D341Med (cell line): ENCODE measurements at places on chromosomes 2 and 18.

- peak; percentile 85 for DNase-seq
These were observed 81.1 kb downstream of the RTP5 start for GRCh38 chr2:241950413-241951315.

DNA sequence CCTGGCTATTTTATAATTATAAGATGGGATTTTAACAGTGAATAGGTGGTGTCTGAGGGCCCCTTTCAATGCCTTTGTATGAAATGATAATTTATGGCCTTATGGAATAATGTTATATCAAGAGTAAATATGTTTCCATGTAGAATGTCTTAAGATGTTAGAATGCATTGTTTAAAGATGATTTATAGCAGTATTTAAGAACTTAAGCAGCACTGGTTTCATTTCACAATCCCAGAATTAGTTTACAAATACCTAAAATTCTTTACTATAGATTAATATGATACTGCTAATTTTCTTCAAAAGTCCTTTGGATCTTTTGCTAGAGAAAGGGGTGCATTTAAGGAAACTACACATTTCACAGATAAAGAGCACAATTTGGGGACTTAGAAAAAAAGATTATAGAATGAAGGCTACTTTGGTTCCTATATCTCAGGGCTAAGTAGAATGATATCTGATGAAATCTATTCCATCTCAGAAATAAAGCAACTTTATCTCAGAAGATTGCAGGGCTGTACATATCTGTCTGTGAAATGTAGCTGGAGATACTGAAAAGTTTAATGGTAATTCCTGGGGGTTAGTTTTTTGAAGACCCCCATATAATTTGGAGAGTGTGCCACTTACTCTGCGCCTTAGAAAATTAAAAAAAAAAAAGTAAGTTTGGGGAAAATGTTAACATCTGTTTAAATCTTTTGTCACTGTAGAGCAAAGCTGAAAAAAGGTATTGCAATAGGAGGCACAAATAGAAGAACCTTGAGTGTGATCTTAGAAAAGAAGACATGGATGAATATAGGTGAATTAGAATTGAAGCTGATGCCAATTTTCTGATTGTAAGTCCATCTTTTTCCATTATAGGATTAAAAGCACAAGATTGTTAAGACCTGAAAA is 123.4 kb downstream of the GULP1 start:
- no peak for DNase-seq

GRCh38 chr18:24054130-24054529 is 39.6 kb downstream of the TTC39C start:
- DNase-seq: no peak

DNA sequence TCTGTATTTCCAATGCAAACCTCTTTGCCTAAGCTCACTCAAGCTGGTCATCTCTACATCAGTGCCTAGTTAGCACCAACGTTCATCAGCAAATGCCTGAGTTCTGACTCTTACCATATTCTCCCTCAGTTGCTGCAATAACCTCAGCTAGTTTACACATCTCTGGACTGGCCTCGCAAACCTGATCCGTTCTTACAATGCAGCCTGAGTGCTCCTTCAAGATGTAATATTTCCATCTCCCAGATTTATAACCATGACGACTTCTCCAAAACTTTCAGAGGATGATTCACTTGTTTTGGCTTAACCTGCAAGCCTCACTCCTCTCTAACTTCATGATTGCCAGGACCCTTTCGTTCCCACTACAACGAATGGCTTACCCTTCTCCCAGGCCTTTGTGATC is 69.7 kb downstream of the DIPK1C start:
- no peak for DNase-seq

GRCh38 chr2:206452750-206453149 is 9.4 kb downstream of the ADAM23 start:
- no peak for DNase-seq

DNA sequence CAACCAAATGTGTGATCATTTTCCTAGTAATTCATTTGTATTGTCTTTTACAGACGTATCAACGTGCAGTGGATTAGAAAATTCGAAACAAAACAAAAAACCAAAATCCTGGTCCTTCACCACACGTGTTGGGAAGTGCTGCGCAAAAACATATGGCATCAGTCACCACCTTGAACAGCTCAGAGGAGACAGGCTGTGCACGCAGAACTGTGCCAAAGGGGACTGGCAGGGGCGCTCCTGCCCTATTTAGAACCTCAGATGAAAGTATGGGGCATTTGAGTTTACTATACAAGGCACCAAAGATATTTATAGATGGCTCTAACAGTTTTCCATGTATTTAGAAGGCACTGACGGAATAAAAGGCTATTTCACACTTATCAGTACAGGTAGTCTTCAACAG is 42.3 kb downstream of the NOL10 start:
- DNase-seq: no peak

GRCh38 chr2:144642131-144642530 is 122.2 kb upstream of the ZEB2 start:
- no peak for DNase-seq

DNA sequence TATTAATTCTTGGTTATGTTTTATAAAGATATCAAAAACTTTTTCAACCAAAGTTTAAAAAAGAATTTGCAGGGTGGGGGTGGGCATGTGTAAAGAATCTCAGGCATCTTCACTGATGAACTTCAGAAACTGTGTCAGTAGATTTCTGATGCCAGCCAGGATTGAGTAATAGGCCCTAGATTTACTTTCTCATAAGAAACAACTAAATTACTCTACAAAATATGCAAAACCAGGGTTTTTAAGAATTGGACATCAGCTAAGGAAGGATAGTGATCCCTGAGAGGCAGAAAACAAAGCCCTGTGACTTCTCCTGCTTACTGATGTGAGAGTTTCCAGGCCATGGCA is 11.9 kb upstream of the IL1R1 start:
- no peak for DNase-seq

DNA sequence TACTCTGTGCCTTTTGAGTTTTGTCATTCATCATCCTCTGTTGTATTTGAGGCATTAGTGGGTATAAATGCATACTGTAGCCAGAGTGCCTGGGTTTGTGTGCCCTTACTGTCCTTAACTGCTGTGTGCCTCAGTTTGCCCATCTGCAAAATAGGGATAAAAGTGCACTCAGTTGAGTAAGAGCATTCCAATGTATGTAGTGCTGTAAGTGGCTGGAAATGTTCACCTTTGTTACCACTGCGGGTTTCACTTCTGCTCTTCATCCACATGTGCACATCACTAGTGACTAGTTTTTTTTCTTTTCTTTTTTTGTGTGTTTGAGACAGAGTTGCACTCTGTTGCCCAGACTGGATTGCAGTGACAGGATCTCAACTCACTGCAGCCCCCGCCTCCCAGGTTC is 39.9 kb downstream of the PLEKHB2 start:
- no peak for DNase-seq

- DNase-seq: no peak
These were observed 9.7 kb upstream of the NT5DC4 start for GRCh38 chr2:112710956-112711750.

DNA sequence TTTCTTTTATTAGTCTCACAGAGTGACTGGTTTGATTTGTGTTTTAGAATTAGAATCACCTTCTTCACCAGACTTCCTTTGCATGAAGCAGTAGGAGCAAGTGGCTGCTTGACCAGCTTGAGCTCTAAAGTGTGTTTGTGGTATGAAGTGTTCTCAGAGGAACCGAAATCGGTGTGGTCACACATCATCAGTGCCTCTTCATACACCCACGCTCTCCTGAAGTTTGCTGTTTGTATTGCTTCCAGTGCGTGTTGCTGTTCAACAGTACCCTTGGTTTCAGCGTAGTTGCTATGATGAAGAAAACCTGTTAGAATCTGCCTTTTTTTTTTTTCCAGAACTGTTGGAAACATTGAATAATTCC is 77.9 kb downstream of the LIMS1 start:
- no peak for DNase-seq

DNA sequence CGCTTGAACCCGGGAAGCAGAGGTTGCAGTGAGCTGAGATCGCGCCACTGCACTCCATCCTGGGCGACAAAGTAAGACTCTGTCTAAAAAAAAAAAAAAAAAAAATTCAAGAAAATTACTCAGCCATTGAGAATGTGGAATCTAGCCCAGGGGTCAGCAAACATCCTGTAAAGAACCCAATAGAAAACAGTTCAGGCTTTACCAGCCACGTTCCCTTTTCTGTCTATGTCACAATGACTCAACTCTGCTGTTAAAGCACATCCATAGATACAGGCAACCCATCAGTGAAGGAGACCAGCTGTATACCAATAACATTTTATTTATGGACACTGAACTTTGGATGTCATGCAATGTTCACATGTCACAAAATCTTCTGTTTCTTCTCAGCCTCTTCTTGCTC is 435.6 kb upstream of the GYPC start:
- no peak for DNase-seq

DNA sequence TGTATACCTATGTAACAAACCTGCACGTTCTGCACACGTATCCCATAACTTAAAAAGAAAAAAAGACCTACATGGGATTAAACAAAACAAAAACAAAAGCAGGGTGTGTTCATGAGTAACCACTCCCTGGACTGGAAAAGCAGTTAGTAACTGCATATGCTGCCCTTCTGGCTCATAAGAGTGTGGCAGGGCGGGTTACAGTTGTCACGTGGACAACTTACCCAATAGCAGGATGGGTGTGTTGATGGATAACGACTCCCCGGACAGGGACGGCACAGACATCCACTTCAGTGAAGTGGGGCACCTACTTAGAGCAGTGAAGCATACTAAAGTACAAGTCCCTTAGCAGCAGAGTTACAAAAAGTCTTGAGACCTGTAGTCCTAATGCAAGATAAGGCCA is 136.7 kb downstream of the CCBE1 start:
- no peak for DNase-seq

DNA sequence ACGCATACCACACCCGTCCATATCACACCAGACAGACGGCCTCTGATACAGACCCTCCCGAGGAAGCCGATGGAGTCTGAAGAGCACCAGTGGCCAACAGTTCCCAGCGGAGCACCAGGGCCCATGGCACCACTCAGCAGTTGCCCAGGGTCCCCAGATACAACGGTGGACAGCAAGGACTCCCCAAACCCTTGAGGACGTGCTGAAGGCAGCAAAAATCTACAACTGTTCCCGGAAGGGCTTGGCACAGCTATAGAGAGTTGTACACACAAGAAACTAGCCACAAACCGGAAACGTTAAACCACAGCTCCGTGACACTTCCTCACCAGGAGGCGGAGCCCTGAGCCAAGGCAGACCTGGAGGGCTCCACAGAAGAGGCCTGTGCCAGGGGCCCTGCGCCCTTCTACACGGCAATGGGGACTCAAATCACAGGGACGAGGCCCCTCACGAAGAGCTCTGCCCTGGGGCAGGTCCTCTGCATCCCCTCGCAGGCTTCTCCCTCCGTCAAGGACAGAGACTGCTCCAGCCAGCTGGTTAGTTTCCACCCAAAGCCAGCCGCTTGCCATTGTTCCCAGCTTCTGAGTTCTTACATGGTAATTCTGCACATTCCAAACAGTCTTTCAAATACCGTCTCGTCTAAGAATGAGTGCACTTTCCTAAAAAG is 133.4 kb downstream of the HDAC4 start:
- no peak for DNase-seq

- DNase-seq: peak; percentile 61
These were observed 32.8 kb downstream of the KATNAL2 start for GRCh38 chr18:46950064-46950656.

- no peak for DNase-seq
These were observed 23.3 kb downstream of the EDAR start for GRCh38 chr2:108965540-108966289.

DNA sequence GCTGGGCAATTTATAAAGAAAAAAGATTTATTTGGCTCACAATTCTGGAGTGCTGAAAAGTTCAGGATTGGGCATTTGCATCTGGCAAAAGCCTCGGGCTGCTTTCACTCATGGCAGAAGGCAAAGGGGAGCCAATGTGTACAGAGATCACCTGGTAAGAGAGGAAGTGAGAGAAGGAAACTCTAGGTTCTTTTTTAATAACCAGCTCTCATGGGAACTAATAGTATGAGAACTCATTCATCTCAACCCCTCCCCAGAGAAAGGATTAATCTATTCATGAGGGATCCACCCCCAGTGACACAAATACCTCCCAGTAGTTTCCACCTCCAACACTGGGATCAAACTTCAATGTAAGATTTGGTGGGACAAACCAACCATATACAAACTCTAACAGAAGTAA is 129.0 kb downstream of the EVA1A start:
- no peak for DNase-seq

DNA sequence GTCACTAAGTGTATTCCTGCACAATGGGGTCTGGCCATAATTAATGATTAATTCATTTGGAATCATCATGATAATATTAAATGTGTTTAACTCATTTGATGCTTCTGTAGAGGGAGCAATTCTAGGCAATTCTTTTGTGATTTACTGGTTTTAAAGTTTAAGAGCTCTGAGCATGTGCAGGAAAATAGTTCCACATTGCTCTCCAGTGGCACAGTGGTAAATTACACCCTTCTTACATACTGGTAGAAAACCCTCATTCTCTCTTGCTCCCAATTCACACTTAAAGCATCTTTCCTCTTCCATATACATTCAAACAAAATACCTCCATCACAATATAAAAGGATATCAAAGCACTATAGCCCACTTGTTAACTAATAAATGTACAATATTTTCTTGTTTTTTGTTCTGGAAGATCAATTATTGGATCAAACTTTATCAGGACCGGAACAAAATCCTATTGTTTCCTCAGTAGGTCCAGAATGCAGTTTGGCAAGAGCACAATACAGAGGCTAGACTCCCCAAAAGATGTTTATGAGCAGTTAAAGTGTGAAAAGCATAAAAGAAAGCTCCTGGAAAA is 844.3 kb downstream of the MBD2 start:
- no peak for DNase-seq

GRCh38 chr2:137676346-137676745 is 287.9 kb upstream of the HNMT start:
- no peak for DNase-seq

DNA sequence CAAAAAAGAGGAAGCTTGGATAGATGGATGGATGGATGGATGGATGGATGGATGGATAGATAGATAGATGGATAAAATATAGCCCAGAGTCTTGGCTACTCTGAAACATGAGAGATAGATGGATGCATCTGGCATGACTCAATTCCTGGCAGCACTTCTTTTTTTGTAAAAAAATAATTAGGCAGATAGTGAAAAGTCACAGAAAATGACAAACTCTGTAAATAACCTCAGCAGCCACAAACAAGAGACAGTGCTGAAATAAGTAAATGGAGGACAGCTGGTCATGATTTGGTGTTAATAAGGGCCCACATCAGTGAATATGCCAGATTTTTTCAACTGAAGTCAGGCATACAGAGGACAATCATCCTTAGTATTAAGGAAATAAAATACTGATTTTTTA is 585.0 kb upstream of the GCFC2 start:
- DNase-seq: no peak

DNA sequence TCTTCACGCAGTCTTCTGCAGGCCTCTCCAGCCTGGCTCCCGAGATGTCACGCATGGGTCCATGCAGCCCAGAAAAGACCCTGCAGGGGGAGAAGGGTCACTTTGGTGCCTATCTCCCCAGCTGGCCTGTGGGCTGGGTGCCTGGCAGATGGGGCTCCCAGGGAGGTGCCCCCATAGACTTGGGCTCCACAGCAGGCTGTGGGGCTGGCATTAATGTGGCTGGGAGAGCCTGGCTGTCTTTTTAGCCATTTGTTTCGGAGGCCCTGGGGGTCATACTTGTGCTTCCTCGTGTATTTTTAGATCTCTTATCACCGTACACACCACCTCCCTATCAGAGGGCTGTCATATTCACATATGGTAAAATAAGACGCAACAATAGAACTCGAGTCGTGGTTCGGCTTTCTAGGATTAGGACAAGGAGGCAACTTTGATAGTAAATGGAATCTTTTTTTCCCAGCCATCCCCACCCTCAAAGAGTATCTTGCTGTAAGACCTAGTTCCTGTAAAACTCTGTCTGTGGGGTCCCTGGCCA is 74.5 kb downstream of the LRRFIP1 start:
- no peak for DNase-seq
